PC-9 (cell line): ENCODE measurements at places on chromosomes 1 and 21. TPM values are rescaled to one million over a fixed set of nuclear protein-coding genes. Genes with fewer than 3 reads are reported as not detected.

DNA sequence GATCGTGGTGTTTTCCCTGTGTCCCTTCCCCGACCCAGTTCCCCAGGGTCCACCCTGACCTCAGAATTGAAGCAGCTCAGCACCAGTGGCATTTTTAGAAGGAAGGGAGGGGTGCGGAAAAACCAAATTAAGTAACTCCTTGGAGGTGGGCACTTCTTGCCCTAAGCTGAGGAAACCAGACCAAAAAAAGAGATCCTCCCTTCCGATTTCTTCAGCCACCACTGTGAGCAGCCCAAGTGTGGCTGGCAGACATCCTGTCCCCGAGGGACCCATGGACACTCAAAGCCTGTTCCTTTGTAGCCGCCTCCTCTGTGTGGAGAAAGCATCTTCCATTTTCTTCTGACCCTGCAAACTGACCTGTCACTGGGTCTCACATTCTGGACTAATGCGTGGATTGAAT is 31.3 kb downstream of the KIRREL1 start:
- no peaks in the 10 kb centered on the region for H3K27me3 ChIP-seq
- H3K36me3 ChIP-seq: no peaks in the 10 kb centered on the region
- H3K4me3 ChIP-seq: no peak overlapping the region
- peaks cover 68% of the 10 kb centered on the region for H3K4me1 ChIP-seq
- no peak overlapping the region for H3K27ac ChIP-seq

DNA sequence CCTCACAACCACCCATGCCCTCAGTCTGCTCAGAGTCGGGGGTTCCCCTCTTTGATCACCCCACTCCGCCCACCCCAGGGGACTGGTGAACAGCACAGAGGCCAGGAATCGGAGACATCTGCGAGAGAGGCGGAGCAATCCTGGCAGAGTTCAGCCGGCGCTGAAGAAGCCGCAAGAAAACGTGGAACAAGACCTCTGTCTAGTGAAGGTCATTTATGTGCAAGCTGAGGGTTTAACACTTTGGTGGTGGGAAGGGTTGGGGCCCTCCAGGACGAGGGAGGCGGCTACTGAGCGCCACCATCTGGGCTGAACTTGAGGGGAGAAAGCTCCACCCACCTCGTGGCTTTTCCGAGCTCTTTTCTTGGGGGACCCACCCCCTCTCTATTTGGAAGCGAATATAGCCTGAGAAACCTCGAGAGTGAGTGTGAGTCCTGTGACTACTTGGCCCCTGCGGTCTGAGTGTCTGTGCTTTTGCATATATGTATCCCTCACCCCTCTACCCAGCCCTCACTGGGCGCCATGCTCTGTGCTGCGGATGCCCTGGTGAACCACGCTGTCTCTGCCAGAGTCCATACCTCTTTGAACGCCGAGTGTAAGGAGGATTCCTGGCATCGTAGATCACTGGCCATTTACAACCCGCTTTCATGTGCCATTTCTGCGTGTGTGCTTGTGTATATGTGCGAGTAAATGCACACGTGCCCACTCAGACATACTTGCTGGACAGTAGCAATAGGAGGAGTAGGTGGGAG is 1.2 kb upstream of the EPHA10 start:
- no peak overlapping the region for H3K4me3 ChIP-seq
- H3K27me3 ChIP-seq: peaks cover 91% of the 10 kb centered on the region
- no peak overlapping the region for H3K27ac ChIP-seq
- no peak for DNase-seq
- H3K4me1 ChIP-seq: no peaks in the 10 kb centered on the region
- H3K36me3 ChIP-seq: no peaks in the 10 kb centered on the region

GRCh38 chr1:78855258-78855657 is 151.3 kb downstream of the ADGRL4 start:
- H3K36me3 ChIP-seq: no peaks in the 10 kb centered on the region
- no peak overlapping the region for H3K27ac ChIP-seq
- no peak overlapping the region for H3K4me3 ChIP-seq
- no peaks in the 10 kb centered on the region for H3K4me1 ChIP-seq
- H3K27me3 ChIP-seq: no peaks in the 10 kb centered on the region

GRCh38 chr1:210445931-210446330 is 117.2 kb downstream of the HHAT start:
- H3K27me3 ChIP-seq: no peaks in the 10 kb centered on the region
- H3K4me1 ChIP-seq: peaks cover 11% of the 10 kb centered on the region; the same call in 1 of the 2 replicates
- no peaks in the 10 kb centered on the region for H3K36me3 ChIP-seq
- DNase-seq: no peak
- H3K4me3 ChIP-seq: no peak overlapping the region

- no peak overlapping the region for H3K27ac ChIP-seq
- DNase-seq: no peak
- H3K36me3 ChIP-seq: no peaks in the 10 kb centered on the region
- no peaks in the 10 kb centered on the region for H3K4me1 ChIP-seq
Observed at GRCh38 chr1:17665950-17666720, 89.0 kb upstream of the ACTL8 start.

DNA sequence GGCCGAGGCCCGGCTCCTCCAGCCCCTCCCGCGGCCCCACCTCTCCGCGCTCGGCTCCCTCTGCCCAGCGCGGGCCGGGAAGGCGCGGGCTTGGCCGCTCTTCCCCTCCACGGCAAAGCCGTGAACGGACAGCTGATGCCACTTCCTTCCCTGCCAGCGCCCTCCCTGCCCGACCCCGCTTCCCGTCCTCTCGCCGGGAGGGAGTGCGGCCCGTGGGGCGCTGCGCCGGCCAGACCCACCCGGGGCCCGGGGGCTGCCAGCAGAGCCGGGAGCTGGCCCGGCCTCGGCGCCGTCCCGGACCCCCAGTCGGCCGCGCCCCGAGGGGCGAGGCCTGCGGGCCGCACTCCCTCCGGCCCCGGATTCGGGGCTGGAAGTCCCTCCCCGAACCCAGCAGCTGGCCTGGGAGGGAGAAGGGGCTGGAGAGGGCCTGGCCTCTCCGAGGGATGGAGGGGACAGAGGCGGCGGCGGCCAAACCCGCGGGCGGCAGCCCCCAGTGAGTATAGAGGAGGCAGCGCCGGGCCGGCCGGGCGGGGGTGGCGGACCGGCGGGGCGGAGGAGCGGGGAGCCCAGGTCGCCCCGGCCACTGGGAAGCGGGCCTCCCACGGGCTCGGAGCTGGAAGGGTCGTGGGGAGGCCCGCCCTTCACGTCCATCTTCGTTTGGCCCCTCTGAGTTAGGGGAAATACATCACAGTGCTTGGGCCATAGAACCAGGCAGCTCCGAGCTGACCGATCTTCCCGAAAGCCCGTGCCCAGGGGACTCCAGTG is at the start of gene KIAA1614:
TSS of gene KIAA1614 (plus strand) at position 97 of the 765 bp plus-strand sequence. CDS start at position 444, 347 bp downstream.
- H3K4me1 ChIP-seq: no peaks in the 10 kb centered on the region; the same call in 1 of the 2 replicates
- no peak within 1 kb of the TSS for H3K27ac ChIP-seq
- H3K4me3 ChIP-seq: no peak within 1 kb of the TSS
- no peaks in the 10 kb centered on the region for H3K36me3 ChIP-seq
- H3K27me3 ChIP-seq: no peaks in the 10 kb centered on the region

DNA sequence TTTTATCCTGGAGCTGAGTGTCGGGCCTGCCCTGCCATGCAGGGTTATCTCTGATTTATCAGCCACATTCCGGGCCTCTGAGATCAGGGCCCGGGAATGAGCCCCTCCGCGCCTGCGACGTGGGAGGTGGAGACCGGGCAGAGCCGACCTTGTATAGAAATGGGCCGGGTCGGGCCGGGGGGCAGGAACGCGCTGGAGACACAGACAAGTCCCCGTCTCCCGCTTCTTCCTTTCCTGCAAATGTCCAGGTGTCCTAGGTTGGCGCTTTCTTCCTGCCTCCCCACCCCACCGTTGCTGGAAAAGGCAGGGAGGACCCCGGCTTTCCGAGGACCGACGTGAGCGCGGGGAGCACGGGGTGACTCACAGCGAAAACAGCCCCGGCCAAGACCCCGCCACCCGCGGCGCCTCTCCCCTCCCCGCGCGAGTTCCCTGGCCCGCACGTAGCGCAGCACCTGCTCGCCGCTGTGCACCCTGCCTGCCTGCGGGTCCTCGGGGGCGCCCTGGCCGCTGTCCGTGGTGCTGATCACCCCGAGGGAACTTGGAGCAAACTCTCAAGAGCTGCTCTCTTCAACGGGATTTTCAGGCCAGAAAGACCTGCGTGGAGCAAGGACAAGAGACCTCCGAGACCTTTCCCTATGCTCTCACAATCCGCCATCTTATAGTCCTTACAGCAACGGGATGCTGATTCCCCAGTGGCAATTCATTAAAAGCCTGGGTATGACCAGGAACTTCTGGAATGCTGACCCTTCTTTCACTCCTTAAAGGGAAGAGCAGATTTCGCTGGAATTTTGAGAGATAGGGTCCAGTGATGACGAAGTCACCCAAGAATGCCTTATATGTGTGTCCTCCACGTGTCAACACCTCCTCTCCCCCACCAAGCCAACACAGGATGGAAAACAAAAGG is 475 bp upstream of the NPPB start:
- H3K27me3 ChIP-seq: peaks cover 63% of the 10 kb centered on the region
- no peak overlapping the region for H3K4me3 ChIP-seq
- no peaks in the 10 kb centered on the region; the same call in 1 of the 2 replicates for H3K4me1 ChIP-seq
- no peak overlapping the region for H3K27ac ChIP-seq

- no peaks in the 10 kb centered on the region for H3K36me3 ChIP-seq
- DNase-seq: no peak
- H3K27ac ChIP-seq: no peak overlapping the region
- H3K4me1 ChIP-seq: no peaks in the 10 kb centered on the region
- no peaks in the 10 kb centered on the region for H3K27me3 ChIP-seq
Observed at GRCh38 chr1:21530368-21531016, 21.3 kb downstream of the ALPL start.

DNA sequence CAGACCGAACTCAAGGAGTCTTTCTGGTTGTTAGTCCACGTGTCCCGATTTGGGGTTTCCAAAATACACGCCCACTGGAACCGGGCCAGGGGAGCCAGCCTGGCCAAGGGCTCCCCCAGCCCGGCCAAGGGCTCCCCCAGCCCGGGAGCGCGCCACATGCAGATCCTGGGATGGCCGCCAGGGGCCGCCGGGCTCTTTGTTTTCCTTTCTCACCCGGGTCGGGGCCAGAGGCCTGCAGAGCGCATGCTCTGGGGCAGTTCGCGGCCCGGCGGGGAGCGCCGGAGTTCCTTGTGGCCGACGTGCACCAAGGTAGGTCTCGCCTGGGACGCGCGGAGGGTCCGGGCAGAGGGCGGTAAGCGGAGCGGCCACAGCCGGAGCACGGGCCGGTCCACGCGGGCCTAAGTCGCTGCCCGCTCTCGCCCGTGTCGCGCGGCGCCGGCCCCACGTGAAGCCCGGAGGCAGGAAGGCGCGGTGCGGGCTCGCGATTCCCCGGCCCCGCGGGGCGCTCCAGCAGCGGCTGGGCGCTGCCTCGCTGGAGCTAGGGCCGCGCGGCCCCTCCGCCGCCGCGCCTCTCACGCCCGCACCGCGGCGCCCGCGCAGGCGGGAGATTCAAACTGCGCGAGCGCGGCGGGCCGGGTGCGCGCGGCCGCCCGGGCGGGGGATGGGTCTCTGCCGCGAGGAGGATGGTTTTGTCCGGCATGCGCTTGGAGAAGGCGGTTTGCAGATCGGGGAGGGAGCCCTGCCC is 12.3 kb downstream of the RCC1 start:
- peak; percentile 66 for DNase-seq
- peaks cover 19% of the 10 kb centered on the region for H3K4me1 ChIP-seq
- no peaks in the 10 kb centered on the region for H3K27me3 ChIP-seq
- H3K36me3 ChIP-seq: no peaks in the 10 kb centered on the region

- H3K4me3 ChIP-seq: no peak overlapping the region
- no peaks in the 10 kb centered on the region for H3K27me3 ChIP-seq
- no peaks in the 10 kb centered on the region for H3K36me3 ChIP-seq
- H3K27ac ChIP-seq: no peak overlapping the region
Observed at GRCh38 chr1:67273591-67273990, 34.1 kb upstream of the IL12RB2 start.

GRCh38 chr1:11499601-11500331 is 20.8 kb downstream of the DISP3 start:
- peaks cover 37% of the 10 kb centered on the region for H3K27me3 ChIP-seq
- no peaks in the 10 kb centered on the region for H3K4me1 ChIP-seq

GRCh38 chr21:36079010-36079649 is 9.3 kb downstream of the CBR1 start:
- H3K4me3 ChIP-seq: no peak overlapping the region
- no peak overlapping the region for H3K27ac ChIP-seq
- H3K27me3 ChIP-seq: no peaks in the 10 kb centered on the region
- H3K4me1 ChIP-seq: no peaks in the 10 kb centered on the region
- H3K36me3 ChIP-seq: no peaks in the 10 kb centered on the region

GRCh38 chr1:35500439-35500838 is 56.8 kb downstream of the KIAA0319L start:
- H3K36me3 ChIP-seq: no peaks in the 10 kb centered on the region
- no peak overlapping the region for H3K4me3 ChIP-seq
- no peak overlapping the region for H3K27ac ChIP-seq
- no peaks in the 10 kb centered on the region for H3K27me3 ChIP-seq
- H3K4me1 ChIP-seq: peaks cover 10% of the 10 kb centered on the region
- DNase-seq: no peak

Gene SOAT1
- 26.2 and 43.5 TPM in 2 replicates for total RNA-seq
